Mesenteric fat pad (tissue), 1 donor: ENCODE measurements at places on chromosomes 1 and 21. TPM values are rescaled to one million over a fixed set of nuclear protein-coding genes. Genes with fewer than 3 reads are reported as not detected.

The DEPDC1 gene
- not detected for total RNA-seq

DNA sequence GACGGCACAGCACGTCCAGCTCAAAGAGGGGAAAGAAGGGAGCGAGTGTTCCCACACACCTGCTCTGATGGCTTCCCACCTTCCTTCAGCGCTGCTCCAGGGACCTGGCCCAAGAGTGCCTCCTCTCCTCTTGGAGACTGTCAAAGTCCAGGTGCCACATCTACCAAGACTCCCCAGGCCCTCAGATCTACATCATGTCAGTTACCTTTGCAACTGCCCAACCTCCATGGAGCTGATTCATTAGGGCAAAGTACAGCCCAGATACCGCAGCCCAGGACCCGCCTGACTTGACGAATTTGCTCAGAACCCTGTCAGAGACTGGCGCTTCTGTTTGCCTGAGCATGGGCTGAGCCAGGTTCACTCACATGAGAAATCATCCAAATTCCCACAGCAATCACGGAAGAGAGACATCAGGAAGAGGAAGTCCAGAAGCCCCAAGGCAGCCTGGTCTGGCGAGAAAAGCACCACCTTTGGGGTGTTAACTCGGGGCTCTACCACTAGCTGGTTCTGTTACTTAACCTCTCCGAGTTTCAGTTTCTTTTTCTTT, at the start of gene SEC16B:
SEC16B (minus strand) TSS at position 234 of the 547 bp plus-strand sequence. CDS start 2,077 bp downstream, outside the sequence.
- DNase-seq: no peak

The ANKRD34A gene
- 0.74 TPM for total RNA-seq

The CDCA8 gene
- total RNA-seq: 0.35 TPM

GRCh38 chr1:70462611-70463010, 51.5 kb downstream of the CTH start:
- no peak for DNase-seq

GRCh38 chr1:89974256-89974655, 20.7 kb upstream of the ZNF326 start:
- DNase-seq: no peak

The LCE3A gene
- not detected for total RNA-seq

GRCh38 chr1:29554208-29554778, 318.0 kb downstream of the PTPRU start:
- no peak for DNase-seq

DNA sequence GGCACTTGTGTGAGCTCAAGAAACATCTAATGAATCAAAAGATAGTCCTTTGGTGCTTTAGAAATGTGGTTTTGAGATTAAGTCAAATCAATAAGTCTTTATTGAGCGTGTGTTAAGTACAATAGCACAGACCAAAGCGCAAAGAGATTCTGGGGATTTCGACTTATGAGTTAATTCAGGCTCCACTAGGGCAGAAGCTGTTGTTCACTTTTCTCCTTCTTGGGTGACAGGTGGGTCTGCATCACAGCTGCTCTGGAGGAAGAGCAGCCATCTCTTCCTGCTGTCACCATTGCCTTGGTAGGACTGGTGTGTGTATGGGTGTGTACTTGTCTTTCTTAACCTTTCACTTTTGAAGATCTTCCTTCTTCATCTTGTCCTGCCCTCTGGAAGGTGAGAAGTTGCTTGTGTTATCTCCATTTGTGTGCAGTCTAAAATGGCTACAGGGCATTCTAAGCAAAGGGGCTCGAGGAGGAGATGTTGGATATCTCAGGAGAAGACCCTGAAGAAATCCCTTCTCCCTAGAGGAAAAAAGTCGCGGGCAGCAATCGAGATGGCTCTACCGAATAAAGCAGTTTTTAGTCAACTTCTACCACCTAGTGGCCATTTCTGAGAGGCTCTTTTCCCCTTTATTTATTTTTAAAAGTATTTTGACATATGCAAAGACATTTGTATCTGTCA, 22.9 kb upstream of the DISC1 start:
- no peak for DNase-seq

DNA sequence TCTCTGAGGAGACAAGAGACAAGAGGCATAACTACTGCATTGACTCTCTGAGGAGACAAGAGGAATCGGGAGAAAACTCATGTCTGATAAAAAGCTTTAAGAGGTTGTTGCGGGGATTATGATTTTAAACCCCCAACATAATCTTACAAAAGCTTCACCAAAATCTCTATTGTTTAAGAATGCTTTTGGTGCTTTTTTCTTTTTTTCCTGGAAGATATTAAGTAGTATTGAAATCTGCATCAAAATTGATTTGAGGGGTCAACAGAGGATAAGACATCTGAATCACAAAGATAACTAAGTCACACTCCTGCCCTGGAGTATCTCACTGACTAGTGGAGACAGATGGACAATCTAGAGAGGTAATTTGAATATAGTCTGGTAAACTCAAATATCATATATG, 115.6 kb upstream of the MROH9 start:
- no peak for DNase-seq

DNA sequence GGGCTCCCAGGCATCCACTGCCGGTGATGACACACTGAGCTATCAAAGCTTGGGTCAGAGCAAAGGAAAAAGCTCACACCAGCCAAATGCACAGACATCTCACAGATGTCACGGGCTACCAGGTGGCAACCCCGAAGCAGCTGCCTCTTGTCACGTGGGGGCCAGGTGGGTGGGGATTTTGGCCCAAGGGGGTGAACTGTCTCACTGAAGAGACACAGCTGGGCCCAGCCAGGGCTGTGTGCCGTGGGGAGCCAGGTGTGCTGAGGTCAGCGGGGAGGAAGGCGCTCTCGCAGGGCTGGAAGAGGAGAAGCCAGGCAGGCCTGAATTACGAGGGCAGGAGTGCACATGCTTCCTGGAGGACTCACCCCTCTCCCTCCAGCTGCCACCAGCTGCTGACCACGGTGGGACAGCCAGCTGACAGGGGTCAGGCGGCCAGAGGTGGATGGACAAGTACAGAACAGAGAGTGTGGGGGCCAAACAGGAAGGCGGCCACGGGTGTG, 32.4 kb downstream of the KCNN3 start:
- no peak for DNase-seq

DNA sequence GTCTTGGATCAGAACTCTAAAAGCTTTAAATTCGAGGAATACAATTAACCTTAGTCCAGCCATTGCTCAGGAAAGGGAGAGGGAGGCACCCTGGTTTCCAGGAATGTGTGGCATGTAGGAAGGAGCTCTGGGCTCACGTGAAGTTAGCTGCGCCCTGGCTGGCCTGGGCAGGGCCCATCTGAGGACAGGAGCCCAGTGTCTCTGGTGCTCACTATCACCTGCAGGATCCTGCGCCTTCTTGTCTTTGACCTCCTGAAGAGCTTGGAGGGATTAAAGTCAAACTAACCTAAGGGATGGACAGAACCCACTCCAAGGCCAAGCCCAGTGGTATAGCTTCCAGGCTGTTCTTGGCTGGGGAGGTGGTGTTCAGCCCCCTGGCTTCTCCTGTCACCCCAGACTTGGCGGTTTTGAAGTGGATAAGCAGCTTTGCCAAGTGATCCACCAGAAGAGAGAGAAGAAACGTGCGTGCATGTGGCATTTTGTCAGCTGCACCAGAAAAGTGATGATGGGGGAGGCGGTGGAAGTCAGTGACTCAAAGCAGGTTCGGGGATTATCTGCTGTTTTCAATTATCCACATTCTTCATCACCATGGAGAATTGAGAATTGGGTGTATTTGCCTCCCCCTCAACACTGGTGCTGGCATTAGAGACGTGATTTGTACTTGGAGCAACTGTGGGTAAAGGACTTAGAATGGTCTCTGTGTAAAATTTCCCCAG, 11.9 kb upstream of the KCNN3 start:
- peak; percentile 62 for DNase-seq

DNA sequence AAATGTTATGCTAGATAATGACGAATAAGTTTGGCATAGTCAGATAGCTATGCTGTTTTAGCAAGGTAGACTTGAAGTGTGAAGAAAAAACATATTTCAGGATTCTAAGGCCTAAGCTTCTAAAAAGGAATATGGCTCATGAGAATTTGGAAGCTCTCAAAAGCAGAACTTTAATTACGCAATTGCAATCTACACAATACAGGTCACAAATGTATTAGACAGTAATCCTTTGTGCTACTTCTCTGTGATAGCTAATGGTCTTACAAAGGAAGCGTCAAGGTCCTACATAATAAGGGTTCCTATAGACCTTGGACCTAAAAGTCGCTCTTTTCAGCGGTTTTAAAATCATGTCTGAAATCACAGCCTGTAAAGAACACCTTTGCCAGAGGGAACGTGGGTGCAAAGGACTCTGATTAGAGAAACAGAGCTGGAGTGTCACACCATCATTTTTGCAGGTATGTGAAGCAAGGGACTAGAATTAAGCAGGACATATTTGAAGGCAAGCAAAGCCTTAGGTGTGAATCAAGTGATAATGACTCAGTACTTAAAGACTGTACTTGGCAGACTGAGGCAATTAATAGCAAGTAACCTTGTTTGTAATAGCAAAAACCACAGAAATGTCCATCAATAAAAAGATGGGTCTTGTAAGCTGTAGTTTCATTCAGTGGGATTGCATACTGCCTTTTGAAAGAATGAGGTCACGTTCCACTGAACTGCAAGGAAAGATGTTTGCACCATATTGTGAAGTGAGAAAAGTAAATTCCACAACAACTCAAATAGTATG, 420.2 kb downstream of the KCTD3 start:
- DNase-seq: no peak

DNA sequence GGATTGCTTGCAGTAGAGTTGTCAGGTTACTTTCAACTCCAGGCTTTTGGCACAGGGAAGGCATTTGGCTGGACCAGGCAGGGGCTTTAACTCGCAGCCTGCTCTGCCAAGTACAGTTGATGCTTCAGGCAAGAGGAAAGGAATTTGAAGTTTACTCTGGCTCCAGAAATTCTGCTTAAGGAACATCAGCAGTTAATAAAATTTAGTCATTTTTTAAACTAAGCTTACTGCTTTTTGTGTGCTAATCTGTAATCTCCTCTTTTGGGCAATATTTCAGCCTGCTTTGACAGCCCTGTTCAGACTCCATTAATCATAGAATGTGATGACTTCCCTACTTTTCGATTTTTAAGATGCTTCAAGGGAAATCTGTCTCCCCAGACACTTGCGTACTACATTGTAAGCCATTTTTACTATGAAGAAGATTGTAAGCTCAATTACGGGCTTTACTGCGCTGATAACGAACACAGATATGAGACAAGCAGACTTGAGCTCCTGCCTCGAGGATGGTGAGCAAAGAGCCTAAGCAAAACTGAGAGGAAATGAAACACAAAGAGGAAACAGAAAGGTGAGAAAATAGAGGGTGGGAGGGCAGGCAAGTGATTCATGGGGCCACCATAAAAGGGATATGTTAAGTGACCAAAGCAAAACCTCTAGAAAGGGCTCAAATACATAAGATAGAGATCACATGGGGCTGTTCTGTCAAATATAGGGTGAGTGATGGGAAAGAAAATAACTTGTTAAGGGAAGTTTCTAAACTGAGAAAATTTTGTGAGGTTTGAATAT, 76.6 kb upstream of the VAV3 start:
- DNase-seq: no peak

The FAM110D gene
- 6.3 TPM for total RNA-seq

The GPX7 gene
- 8.5 TPM for total RNA-seq
